Fibroblast of pulmonary artery (primary cell): ENCODE measurements at places on chromosomes 13 and 19.

- DNase-seq = no peak
Measured at GRCh38 chr13:96238861-96239260, 149.0 kb downstream of the HS6ST3 start.

- DNase-seq = no peak
Measured at GRCh38 chr13:79874396-79875360, 393.7 kb downstream of the NDFIP2 start.

- DNase-seq = no peak
Measured at GRCh38 chr13:110825516-110825915, 89.4 kb downstream of the ANKRD10 start.

DNA sequence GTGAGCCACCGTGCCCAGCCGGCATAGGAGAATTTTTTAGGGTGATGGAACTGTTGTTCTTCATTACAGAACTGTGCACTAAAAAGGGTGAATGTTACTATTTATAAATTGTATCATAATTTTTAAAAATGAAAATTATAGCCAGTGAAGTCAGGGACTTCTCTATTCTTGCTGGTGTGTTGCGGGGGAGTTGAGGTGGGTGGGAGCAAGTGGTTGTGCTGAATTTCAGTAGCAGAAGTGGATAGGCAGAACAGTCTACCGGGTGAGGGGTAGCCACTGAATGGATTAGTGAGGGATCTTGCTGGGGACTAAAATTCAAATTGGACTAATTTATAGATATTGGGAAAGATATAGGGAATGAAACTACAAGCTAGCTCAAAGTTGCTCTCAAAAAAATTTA lies 74.0 kb downstream of the CAB39L start:
- no peak for DNase-seq

DNA sequence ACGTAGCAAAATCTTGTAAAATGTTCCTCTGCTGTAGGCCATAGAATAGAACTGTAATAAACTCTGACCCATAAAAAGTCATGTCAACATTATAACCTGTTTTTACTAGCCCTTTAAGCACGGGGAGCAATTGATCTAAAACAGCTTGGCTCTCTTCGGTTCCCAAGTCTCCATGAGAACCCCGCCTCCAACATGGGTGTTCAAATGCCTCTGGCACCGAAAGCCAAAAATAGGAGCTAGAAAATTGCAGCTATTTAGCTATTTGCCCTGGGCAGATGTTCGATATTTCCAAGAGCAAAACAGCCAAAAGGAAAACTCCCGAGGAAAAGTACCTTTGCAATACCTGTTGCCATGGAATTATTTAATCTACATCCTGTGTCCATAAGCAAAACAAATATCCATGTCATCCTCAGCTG lies 563.1 kb downstream of the EFNB2 start:
- DNase-seq = no peak

DNA sequence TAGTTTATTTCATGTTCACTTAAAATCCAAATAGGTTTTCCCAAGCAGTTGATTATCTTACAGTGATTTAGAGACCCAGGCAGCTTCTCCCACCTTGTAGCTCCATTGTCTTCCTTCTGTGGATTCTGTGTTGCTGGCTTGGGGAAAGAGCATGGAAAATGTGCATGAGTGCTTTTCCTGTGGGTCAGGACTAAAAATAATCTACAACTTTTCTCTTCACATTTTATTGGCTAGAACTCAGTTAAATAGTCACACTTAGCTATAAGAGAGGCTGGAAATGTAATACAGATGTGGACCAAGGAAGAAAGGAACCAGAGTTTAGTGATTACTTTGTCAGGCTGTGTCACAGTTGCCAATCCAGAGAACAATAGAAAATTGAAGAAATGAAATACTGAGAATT lies 198.8 kb downstream of the NBEA start:
- DNase-seq = no peak

DNA sequence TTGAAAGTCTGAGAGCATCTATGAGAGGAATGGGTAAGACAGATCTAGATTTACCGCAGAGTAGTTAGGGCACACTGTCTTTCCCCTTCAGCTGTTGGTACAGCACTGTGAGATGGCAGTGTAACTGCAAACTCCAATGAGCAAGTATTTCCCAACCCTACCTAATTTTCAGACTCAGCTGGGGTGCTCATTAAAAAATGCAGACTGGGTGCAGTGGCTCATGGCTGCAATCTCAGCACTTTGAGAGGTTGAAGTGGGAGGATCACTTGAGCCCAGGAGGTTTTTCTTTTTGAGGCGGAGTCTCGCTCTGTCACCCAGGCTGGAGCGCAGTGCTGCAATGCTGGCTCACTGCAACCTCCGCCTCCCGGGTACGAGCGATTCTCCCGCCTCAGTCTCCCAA lies 12.6 kb downstream of the QPCTL start:
- no peak for DNase-seq
